HepG2 (cell line): ENCODE measurements at places on chromosomes 5 and 9. TPM values are rescaled to one million over a fixed set of nuclear protein-coding genes. Genes with fewer than 3 reads are reported as not detected.

Gene SPARC
- total RNA-seq: 75.5 and 192 TPM in 2 replicates

Gene PGM5
- not detected in 2 replicates for total RNA-seq

Gene AKNA
- 2.5 and 3.1 TPM in 2 replicates for total RNA-seq

Gene POLR1E
- total RNA-seq: 37.8 and 49.1 TPM in 2 replicates

Gene FOXD4L5
- total RNA-seq: 0.22 TPM in 1 of 2 replicates, not detected in the other

Gene PCDHGA7
- total RNA-seq: 0.17 and 0.31 TPM in 2 replicates

Gene NRG2
- not detected in 2 replicates for total RNA-seq

Gene ADAMTS2
- 0.18 and 0.24 TPM in 2 replicates for total RNA-seq

Gene DND1
- total RNA-seq: 0.17 and 0.55 TPM in 2 replicates

Gene WNK2
- 10.5 and 16.6 TPM in 2 replicates for total RNA-seq

Gene DAPK1
- 34.0 and 35.9 TPM in 2 replicates for total RNA-seq

Gene LRRC19
- not detected in 2 replicates for total RNA-seq

Gene CDH6
- not detected in 2 replicates for total RNA-seq

Gene SNCAIP
- not detected in 2 replicates for total RNA-seq

Gene IFNA2
- total RNA-seq: not detected in 2 replicates

Gene CDC20B
- total RNA-seq: not detected in 2 replicates

Gene SLC28A3
- total RNA-seq: not detected in 2 replicates

Gene VLDLR
- total RNA-seq: 3.4 TPM in 2 replicates

Gene SV2C
- total RNA-seq: not detected in 2 replicates

Gene C9
- total RNA-seq: not detected in 2 replicates

Gene FREM1
- 33.6 and 64.3 TPM in 2 replicates for total RNA-seq

Gene PDCD1LG2
- not detected in 2 replicates for total RNA-seq

Gene PCDHB6
- total RNA-seq: 0.04 TPM in 1 of 2 replicates, not detected in the other

Gene COL15A1
- total RNA-seq: not detected in 2 replicates

Gene GKAP1
- 5.8 and 6.1 TPM in 2 replicates for total RNA-seq

Gene ELL2
- 64.5 and 78.9 TPM in 2 replicates for total RNA-seq

Gene BAG1
- total RNA-seq: 52.8 and 59.5 TPM in 2 replicates

Gene ARHGEF28
- total RNA-seq: 34.1 and 36.7 TPM in 2 replicates

Gene SAXO1
- total RNA-seq: not detected in 2 replicates

Gene C9orf50
- total RNA-seq: not detected in 2 replicates

Gene CRHBP
- not detected in 2 replicates for total RNA-seq

Gene GTF3C4
- total RNA-seq: 12.9 and 21.0 TPM in 2 replicates

Gene OR13C8
- not detected in 2 replicates for total RNA-seq

Gene GABRA1
- total RNA-seq: not detected in 2 replicates

Gene OR1Q1
- not detected in 2 replicates for total RNA-seq

Gene CYLC2
- not detected in 2 replicates for total RNA-seq

Gene TBC1D2
- 2.2 and 2.8 TPM in 2 replicates for total RNA-seq

Gene MSMP
- total RNA-seq: 0.24 and 0.49 TPM in 2 replicates

Gene DCP2
- 63.4 and 113 TPM in 2 replicates for total RNA-seq

Gene PCDHB1
- not detected in 2 replicates for total RNA-seq

Gene GNAQ
- total RNA-seq: 17.7 and 21.1 TPM in 2 replicates

Gene ZNG1F
- 15.4 and 20.9 TPM in 2 replicates for total RNA-seq

Gene TNFSF15
- 0.02 TPM in 1 of 2 replicates, not detected in the other for total RNA-seq

Gene ZNF367
- 7.7 and 8.1 TPM in 2 replicates for total RNA-seq

Gene DDX4
- total RNA-seq: not detected in 2 replicates

Gene UGT3A1
- not detected in 2 replicates for total RNA-seq

Gene KIF4B
- 0.04 and 0.11 TPM in 2 replicates for total RNA-seq

Gene TUSC1
- total RNA-seq: not detected in 2 replicates

Gene ADRB2
- total RNA-seq: not detected in 2 replicates

Gene SH3PXD2B
- 3.4 and 3.8 TPM in 2 replicates for total RNA-seq

Gene IFNK
- total RNA-seq: not detected in 2 replicates

Gene PIP5KL1
- 0.20 TPM in 1 of 2 replicates, not detected in the other for total RNA-seq
